HS-5 (cell line): ENCODE measurements at places on chromosomes 11 and 22.
A peak's percentile ranks its signal among the peaks of the same experiment; 100 is the strongest.

DNA sequence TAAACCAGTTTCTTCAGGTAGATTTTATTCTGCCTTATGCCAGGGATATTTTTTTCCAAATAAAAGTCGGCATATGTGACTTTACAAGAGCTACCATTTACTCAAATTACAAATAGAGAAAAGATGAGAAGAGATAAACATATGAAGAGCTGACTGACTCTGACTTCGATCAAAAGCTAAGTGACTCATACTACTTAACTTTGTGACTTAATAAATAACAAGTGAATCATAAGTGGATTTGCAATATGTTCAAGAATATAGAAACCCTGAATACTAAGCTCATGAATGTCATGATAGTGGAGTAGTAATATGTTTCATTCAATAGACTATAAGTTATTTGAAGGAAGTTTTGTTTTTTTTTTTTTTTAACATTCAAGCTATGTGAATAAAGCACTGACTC is 130.5 kb upstream of the ANO3 start:
- DNase-seq = peak; percentile 55

DNA sequence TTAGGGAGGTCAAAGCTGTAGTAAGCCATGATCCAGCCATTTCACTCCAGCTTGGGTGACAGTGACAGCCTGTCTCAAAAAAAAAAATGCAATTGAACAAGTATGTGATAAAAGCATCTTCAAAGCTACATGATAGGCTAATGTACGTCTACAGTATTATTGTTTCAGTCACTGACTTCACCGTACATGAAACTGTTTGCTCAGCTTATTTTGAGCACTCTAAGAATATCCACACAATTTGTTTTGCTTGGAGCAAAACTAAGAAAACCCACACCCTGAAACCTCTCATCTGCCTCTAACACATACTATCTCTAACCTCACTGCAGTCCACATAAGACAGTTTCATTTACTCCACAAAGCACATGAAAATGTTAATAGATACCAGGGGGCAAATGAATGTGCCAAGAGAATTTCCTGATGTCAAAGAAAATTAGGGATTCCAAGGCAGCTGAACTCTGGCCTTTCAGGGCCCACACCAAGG is 60.7 kb downstream of the KCNA4 start:
- no peak for DNase-seq

DNA sequence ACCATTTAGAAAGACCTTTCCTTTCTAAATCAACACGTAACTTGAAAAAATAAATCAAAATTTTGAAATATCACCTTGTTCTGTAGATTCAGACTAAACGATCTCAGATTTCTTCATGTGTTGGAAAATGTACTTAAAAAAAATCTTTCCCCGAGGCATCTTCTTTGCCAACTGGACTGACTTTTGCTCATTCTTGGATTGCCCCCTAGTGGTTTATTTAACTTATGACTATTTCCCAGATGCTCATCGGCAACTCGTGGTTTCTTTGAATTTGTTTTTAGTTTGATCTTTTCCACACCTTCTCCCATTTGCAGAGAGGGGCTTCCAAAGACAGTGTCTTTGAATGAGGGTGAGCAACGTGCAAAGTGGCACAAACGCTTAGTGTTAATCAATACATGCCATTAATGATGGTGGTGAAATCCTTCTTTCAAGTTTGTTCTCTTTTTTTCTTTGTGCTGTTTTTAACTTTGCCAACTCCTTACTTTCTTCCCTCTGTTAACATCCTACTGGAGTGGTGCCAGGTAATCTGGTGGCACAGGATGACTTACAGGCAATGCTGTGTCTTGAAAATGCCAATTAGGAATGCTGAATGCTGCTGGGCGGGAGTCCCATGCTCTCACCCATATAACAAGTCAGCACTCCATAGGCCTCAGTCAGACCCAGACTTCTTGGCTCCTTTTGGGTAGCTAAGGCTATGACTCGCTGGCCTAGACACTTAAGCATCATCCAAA is 18.3 kb downstream of the PRSS23 start:
- DNase-seq = no peak

GRCh38 chr22:21666786-21667185 is 974 bp downstream of the PPIL2 start:
- no peak for DNase-seq

DNA sequence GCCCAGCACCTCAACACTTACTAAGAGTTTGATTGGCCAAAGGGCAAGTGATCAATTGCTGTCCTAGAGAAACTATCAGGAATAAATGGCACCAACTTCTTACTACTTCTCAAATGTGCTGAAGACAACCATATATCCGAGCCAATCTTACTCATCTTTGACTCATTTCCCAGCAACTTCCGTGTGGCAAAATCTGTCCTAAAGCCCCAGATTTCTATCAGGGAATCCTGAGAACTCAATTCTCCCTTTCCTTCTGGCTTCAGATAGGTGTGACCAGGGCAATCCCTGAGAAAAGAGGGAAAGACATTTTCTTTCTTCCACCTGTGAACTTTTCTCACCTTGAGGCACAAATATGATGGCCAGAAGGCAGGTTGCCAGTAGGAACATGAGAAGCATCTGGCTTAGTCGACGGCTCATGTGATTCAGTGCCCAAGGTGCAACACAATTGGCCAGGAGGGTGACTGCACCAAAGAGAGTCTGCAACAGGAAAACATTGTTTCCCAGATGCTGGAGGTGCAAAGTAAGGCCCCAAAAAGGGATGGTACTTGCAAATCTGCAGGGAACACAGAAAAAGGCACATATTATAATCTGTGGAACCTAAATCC is 21.8 kb upstream of the SLC22A24 start:
- DNase-seq = no peak

- no peak for DNase-seq
Observed at GRCh38 chr11:8735094-8735493, 52.5 kb downstream of the RPL27A start.

GRCh38 chr22:43230971-43231723 is 44.2 kb upstream of the TTLL12 start:
- peak; percentile 3 for DNase-seq

- DNase-seq = no peak
Observed at GRCh38 chr22:46042786-46043185, 65.8 kb upstream of the WNT7B start.

- DNase-seq = no peak
Observed at GRCh38 chr22:49259839-49260615, 567.6 kb downstream of the BRD1 start.

- DNase-seq = no peak
Observed at GRCh38 chr11:63841554-63841953, 2.6 kb downstream of the MARK2 start.

- DNase-seq = no peak
Observed at GRCh38 chr11:69131121-69131566, 24.6 kb upstream of the SMIM38 start.

GRCh38 chr11:57458410-57459163 is 1.7 kb upstream of the RTN4RL2 start:
- DNase-seq = no peak

- DNase-seq = no peak
Observed at GRCh38 chr11:10400856-10401255, 54.2 kb upstream of the AMPD3 start.

- no peak for DNase-seq
Observed at GRCh38 chr11:8290081-8290810, 26.6 kb upstream of the LMO1 start.
